Activated CD8-positive, alpha-beta memory T cell treated with anti-CD3 and anti-CD28 coated beads for 48 hours (primary cell): ENCODE measurements at places on chromosomes 3 and 15.

DNA sequence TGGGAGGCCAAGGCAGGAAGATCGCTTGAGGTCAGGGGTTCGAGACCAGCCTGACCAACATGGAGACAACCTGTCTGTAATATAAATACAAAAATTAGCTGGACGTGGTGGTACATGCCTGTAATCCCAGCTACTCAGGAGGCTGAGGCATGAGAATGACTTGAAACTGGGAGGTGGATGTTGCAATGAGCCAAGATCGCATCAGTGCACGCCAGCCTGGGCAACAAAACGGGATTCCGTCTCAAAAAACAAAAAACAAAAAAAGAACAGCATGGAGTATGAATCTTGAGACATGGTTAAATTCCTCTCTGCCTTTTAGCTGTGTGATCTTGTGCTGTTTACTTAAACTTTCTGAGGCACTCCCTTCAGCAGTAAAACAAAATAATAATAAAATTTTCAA lies 244.9 kb downstream of the FGF12 start:
- DNase-seq, result no peak

DNA sequence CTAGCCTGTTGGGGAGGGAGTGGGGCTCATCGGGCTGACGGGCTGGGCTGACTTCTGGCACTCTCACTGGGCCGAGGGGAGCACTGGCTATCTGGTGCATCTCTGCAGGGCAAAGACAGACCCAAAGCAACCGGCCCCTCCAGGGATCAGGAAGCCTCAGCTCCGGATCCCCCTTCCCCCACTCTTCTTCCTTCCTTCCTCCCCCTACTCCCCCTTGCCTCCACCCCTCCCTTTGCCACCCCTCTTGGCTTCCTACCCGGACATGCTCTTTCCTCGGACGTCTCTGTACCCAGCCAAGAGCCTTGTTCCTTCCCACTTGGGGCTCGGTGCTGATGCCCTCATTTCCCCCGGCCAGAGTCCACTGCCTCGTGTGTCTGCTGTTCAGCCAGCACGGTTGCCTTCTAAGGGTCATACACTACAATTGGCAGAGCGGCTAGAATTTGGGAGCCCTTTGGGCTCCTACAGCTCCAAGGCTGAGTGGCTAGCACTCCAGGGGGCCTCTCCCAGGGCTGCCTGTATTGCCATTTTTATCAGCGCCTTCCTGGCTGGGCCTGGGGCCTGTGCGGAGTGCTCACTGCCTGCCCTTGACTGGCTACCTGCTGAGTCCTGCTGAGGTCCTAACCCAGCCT lies 10.9 kb downstream of the SEMA3F start:
- no peak for DNase-seq

DNA sequence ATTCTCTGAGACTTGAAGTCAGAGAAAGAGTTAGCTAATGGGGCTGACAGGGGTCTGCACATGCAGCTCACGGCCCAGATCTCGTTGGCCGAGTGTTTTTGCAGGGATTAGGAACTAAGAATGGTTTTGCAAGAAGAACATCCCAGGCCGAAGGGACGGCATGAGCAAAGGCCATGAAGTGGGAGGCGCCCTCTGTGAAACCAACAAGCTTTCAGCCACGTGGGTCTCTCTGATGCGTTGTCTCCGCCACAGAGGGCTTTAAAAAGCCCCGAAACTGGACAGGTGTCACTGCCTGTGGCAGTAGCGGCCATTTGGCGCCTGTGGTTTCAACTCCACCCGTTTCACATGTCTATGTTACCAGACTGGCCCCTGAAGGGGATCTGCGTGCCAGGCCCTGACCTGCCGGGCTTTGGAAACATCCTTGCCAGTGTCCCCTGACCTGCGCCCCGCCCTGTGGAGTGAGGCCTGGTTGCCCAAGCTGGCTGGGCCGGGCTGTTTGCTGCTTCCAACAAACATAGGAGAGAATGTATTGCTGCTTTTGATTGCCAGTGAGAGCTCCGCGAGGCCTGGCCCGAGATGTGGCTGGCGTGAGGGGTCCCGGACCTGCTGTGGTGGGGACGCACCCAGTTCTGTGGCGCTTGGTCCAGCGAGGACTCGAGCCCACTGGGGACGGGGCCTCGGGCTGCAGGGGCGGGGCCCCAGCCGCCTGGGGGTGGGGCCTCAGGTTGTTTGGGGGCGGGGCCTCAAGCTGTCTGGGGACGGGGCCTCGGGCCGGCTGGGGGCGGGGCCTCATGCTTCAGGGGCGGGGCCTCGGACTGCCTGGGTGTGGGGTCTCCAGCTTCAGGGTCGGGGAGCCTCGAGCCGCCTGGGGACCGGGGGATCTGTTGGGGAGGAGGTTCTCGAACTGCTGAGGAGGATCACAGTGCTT lies 30.4 kb downstream of the GOLGA6L2 start:
- no peak for DNase-seq

GRCh38 chr3:127682561-127682960 lies 9.8 kb downstream of the ABTB1 start:
- no peak for DNase-seq

DNA sequence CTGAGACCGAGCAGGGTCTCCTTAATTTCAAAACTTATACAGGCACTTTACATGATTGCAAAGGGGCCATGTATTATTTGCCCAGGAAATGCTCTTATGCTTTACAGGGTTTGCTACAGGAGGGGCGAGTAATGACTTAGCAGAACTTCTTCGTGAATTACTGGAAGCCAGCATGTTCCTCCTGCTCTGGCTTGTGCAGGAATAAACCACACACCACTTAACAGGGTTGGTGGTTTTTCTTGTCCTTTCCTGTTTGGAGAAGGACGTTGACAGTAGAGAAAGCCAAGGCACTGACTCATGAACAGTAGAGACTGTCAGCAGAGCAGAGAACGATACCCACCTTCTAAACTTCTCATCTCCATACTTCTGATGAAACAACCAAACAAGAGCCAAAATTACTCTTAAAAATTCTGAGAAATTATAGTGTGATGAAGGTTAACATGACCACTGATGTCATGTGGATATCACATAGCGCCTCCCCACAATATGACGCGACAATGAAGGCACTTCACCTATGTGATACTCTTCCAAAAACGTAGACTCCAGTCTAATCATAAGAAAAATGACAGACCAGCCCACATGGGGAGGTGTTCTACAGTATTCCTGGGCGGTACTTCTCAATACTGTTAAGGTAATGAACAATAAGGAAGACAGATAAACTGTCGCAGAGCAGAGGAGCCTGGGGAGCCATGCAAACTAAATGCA lies 24.7 kb upstream of the MCTP2 start:
- DNase-seq, result no peak

- DNase-seq, result no peak
Measured at GRCh38 chr15:56454836-56455235, 10.1 kb downstream of the MNS1 start.

- no peak for DNase-seq
Measured at GRCh38 chr3:196177567-196177966, 33.6 kb downstream of the ZDHHC19 start.

DNA sequence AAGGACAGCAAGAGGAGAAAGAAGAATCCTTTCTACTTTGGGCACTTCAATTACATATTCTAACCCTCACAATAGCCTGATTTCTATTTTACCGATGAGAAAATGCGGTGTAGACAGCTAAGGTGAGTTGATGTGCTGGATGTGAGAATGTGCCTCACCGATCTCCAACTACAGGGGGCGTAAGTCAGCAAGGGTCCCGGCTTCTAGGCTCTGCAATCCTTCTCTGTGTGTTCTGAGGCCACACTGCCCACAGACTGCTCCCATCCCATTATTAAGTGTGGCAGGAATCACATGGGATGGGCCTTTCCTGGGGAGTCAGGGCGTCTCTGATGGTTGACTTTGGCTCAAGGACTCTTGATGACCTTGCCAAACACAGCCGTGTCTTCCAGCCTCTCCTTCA lies 23.6 kb upstream of the RPL35A start:
- DNase-seq, result no peak

GRCh38 chr3:138051947-138052802 lies 42.2 kb downstream of the CLDN18 start:
- DNase-seq, result no peak

DNA sequence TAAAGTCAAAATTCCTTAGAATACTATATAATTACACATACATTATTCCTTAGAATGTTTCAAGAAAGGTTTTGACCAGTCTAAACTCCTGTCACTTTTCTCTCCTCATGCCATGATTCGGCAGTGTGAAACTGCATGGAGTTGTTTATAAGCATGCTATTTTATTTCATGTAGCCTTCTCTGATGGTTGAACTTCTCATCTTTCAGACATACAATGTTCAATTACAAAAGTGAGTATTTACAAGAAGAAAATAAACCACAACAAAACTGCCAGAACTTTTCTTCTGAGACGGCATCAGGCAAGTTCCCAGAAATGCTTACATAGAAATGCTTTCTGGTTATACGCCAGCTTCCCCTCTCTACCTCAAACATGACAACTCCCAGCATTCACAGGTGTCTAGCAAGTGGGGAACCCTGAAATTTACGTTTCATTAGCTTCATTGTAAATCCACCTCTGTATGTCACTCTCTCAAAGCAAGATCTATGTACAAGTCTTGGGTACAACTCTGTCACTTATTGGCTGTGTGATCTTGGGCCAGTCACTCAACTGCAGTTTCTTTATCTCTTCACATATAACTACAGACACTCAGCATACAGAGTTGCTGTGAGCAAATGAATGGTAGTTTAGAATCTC lies 42.7 kb downstream of the HDGFL3 start:
- DNase-seq, result no peak

GRCh38 chr15:48683991-48684765 lies 38.7 kb upstream of the FBN1 start:
- DNase-seq, result no peak

DNA sequence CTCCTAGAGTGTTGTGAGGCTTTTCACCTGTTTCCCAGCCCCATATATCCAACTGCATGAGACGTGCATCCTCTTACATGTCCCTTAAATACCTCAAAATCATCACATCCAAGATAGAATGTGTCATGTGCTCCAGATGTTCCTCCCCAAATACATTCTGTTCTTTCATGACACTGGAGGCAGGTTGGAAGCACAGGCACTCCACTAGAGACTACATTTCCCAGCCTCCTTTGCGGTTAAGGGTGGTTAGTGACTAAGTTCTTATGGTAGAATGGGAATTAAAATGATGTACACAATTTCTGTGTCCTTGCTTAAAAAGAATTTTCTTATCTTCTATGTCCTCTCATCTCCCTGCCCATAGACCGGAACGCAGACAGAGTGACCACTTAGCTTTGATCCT lies 34.3 kb downstream of the TMEM40 start:
- no peak for DNase-seq

DNA sequence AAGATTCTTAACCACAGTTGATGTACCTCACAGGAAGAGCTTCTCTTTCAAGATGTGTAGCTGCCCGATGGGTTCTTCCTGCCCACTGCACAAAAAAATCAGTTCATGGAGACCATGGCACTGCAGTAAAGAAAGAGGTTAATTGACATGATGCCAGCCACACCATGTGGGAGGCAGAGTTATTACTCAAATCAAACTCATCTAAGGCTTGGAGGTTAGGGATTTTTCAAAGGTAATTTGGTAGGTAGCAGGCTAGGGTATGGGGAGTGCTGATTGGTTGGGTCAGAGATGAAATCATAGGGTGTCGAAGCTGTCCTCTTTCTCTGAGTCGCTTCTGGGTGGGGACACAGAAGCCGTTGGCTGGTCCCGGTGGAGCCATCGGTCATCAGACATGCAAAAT lies 57.4 kb upstream of the BDH1 start:
- no peak for DNase-seq

- DNase-seq, result no peak
Measured at GRCh38 chr15:30885814-30886213, 17.9 kb upstream of the FAN1 start.

DNA sequence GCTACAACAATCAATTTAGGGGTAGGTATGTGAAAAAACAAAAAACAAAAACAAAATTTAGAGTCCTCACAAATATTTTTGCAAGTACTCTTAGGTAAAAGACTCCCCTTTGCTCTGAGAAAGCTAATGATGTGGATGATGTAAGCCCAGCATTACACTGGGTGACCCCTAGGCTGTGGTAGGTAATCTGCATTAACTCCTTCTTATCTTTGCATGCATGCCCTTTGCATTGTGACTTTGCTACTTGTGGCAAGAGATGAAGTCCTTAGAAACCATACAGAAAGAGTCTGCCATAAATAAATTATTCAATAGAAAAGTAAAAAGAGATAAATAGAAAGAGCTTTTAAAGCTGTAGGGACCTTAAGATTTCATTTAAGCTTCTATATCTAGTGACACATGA lies 159.7 kb upstream of the MBNL1 start:
- DNase-seq, result no peak

- DNase-seq, result no peak
Measured at GRCh38 chr3:194871864-194872668, 186.4 kb downstream of the FAM43A start.

DNA sequence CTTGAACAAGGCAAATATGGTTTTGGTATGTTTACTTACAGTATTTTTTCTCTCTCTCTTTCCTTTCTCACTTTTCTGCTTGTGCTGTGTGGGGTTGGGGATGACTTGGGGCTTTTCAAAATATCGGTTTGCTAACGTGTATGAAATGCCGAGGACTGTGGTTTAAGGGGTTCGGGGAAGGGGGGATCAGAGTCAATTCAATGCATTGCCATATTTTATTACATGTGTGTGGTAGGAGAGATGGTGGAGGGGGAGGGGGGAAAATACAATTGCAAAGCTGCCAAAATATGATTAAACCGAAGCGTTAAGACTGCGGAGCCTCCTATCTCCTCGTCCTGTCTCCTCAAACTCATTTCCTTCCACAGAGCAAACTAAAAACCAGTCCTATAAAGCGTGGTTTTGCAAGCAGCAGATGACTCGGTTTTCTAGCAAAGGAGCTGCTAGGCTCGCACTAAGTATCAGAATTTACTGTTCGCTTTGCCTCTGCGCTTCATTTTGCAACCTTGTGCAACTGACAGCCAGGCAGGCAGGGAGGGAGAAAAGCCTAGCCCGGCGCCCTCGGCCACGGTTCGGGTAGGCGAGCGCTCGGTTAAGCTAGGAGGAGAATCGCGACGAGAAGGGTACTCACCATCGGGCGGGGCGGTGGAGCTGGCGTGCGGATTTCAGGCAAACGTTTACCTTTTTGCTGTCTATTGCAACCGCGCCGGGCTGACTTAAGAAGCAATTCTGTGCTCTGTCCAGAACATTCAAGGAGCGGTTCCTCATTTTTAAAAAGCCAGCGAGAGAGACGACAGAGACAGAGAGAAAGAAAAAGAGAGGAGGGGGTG lies 4.0 kb upstream of the NR2F2 start:
- DNase-seq, result no peak

- no peak for DNase-seq
Measured at GRCh38 chr15:82132742-82133141, 86.9 kb upstream of the MEX3B start.

- no peak for DNase-seq
Measured at GRCh38 chr15:69979783-69980182, 117.9 kb downstream of the TLE3 start.

- no peak for DNase-seq
Measured at GRCh38 chr3:187725224-187725623, 20.0 kb downstream of the BCL6 start.
